WTC11 (cell line): ENCODE measurements at places on chromosomes 7 and 10. TPM values are rescaled to one million over a fixed set of nuclear protein-coding genes. Genes with fewer than 3 reads are reported as not detected.

DNA sequence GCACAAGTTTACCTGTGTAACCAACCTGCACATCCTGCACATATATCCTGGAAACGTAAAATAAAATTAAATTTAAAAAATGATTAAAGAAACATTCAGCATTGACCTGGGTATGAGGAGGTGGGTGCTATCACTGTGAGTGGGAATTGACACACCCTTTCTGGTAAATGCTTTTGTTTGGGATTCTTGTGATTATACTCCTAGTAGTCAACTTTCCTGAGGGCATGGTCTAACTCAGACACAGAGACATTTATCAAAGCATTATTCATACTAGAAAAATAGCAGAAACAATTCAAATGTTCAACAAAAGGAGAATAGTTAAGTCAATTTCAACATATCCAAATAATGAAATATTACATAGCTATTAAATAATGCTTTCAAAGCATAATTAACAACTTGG, 44.2 kb downstream of the CNNM2 start:
- DNase-seq = no peak

GRCh38 chr10:92291616-92291865, 574 bp downstream of the MARCHF5 start:
- no peak for DNase-seq

- DNase-seq = no peak
These were observed 26.2 kb upstream of the LIMK1 start for GRCh38 chr7:74057216-74057925.

DNA sequence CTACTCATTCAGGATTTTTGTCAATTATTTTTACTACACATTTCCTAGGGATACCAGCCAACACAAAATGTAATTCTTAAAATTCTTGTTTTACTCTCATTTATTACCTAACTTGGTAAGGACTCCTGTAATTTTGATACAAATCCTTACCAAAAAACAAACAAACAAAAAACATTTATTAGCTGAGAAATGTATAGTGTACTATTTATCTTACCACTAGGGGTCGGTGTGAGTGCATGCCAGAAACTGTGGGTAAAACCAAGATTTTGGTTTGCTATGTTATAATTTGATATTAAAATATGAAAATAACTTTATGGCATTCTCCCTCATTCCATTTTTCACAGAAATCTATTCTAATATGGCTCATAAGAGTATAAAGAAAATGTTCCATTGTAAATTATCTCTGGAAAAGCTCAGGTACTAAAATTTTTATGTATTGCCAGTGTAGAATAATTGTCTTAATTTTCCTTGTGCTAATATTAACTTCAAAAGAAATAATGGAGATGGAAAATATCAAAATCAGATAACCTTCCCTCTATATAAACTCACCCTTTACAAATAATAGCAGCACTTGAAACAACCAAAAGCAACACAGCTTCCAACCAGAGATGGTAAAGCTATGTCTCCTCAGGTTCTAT, 290.8 kb upstream of the PCDH15 start:
- DNase-seq = no peak

GRCh38 chr10:79127151-79127961, 58.6 kb downstream of the ZMIZ1 start:
- DNase-seq = no peak

GRCh38 chr10:44242091-44242490, 142.8 kb downstream of the CXCL12 start:
- no peak for DNase-seq

DNA sequence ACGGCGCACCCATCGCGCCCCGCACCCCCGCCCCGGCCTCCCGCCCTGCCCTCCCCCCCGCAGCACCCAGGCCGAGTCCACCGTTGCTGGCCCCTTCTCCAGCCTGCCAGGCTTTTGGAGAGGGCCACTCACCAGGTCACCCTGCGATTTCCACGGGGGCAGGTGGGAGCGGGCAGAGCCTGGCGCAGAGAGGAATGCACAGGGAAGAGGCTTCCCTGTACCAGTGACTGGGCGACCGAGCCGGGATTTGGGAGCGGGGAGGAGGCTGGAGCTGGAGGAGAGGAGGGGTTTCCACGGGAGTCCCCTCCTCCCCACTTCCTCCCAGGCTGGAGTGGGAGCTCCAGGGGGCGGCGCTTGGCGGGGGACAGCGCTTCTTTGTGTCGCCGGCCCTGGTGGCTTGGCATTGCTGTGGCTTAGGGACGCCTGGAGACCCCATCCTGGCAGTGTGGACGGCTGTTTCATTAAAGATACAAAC, 19.3 kb downstream of the TCAF1 start:
- peak; percentile 51 for DNase-seq

GRCh38 chr7:132558815-132559214, 17.5 kb downstream of the PLXNA4 start:
- DNase-seq = no peak

DNA sequence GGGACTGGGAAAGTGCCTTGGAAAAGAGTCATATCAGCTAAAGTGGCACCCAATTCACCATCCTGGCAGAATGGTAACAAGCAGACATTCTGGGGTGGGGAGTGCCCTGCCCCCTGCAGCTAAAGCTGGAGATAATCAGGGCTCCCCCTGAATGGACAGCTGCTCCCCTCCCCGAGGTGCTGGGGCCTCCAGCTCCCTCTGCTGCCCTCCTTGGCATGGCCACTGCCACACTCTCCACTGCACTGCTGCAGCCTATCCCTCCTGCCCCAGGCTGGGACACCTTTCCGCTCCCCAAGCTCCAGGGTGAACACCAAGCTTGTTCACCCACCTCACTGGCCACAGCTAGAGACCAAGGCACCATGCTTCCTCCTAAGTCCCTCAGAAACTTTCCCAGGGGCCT, 9.8 kb upstream of the PARD3 start:
- DNase-seq = peak; percentile 38

DNA sequence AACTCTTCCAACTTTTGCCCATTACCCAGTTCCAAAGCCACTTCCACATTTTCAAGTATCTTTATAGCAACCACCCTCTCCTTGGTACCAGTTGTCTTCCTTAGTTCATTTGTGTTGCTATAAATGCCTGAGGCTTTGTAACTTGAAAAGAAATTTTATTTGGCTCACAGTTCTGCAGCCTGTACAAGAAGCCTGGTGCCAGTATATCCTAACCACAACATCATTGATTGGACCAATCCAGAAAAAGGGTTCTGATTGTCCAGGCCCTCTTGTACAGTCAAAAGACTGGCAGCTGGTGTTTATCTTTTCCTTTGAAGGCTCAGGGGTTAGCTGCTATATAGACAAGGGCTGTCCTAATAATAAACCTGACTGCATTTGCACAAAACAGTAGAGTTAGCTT, 21.1 kb upstream of the ABCC2 start:
- no peak for DNase-seq

GRCh38 chr7:93374345-93374940, 142.3 kb downstream of the VPS50 start:
- no peak for DNase-seq

GRCh38 chr10:50360077-50360850, 108.9 kb upstream of the ASAH2 start:
- DNase-seq = no peak

DNA sequence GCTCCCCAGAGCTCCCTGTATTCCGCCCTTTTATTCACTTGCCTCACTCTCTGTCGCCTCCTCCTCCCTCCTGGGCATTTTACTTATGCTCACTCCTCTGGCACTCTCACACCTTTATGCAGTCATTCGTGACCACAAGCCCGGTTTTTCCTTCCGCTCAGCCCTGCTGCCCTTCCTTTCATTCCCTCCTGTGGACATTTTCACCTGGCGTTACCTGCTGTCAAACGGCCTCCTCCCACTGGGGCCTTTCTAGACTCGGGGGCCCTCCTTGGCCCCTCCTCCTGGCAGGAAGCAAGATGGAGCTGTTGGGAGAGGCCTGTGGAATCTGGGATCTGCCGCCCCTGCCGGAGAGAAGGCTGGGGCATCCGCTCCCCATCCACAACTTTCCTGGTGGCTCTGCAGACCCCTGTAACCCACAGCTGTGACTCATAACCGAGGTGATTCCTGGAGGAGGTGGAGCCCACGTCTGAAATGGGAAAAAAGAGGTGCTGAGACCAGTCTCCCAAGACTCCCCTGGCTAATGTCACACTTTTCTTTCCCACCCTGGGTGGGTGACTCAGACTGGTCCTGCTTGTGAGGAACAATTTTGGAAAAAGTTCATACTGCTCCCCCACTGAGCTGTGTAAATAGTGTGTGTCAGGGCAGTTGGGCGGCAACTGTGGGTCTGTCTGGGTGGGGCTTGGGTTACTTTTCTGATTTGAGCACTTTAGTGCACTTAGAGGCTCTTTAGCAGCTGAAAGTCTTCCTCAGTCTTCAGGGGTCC, 1.2 kb downstream of the VCL start:
- peak; percentile 68 for DNase-seq

GRCh38 chr7:76252021-76252420, 50.3 kb downstream of the SRRM3 start:
- DNase-seq = no peak

DNA sequence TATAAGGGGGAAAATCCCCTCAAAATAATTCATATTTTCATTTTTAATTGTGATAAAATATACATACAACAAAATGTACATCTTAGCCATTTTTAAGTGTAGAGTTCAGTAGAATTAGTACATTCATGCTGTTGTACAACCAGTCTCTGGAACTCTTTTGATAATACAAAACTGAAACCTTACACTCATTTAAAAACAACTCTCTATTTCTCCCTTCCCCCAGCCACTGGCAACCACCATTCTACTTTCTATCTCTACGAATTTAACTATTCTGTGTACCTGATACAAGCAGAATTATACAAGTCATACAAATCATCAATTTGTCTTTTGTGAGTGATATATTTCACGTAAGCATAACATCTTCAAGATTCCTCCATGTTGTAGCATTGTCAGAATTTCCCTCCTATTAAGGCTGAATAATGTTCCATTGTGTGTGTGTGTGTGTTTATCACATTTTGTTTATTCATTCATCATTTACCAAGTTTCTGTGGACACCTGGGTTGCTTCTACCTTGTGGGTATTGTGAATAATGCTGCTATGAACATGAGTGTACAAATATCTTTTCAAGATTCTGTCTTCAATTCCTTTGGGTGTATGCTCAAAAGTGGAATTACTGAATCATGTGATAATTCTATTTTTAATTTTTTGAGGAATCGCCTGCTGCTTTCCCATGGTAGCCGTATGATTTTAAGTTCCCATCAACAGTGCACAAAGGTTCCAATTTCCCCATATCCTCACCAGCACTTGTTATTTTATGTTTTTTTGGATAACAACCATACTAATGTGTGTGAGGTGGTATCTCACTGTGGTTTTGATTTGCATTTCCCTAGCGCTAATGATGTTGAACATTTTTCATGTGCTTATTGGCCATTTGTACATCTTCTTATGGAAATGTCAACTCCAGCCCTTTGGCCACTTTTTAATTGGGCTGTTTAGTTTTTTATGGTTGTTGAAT, 4.7 kb upstream of the EBLN1 start:
- no peak for DNase-seq

- DNase-seq = no peak
These were observed 167.0 kb upstream of the CDK1 start for GRCh38 chr10:60611291-60611747.

- no peak for DNase-seq
These were observed 34.8 kb downstream of the CUBN start for GRCh38 chr10:17094844-17095243.

Gene FEZF1
- total RNA-seq = 11.1 to 20.0 TPM (median 11.6 TPM) in 3 replicates

Gene MKLN1
- 37.6 to 40.9 TPM (median 40.5 TPM) in 3 replicates for total RNA-seq

Gene MKI67
- total RNA-seq = 93.6 to 118 TPM (median 96.5 TPM) in 3 replicates

Gene DNAH11
- 3.5 to 6.4 TPM (median 4.2 TPM) in 3 replicates for total RNA-seq

Gene PDK4
- 0.21 to 0.46 TPM (median 0.31 TPM) in 3 replicates for total RNA-seq

Gene PHKG1
- not detected in 3 replicates for total RNA-seq

Gene ZYX
- total RNA-seq = 166 to 179 TPM (median 167 TPM) in 3 replicates

Gene MYL10
- not detected in 3 replicates for total RNA-seq

Gene COPG2
- 50.9 to 68.4 TPM (median 64.9 TPM) in 3 replicates for total RNA-seq

Gene CHN2
- 5.0 to 6.6 TPM (median 5.9 TPM) in 3 replicates for total RNA-seq

Gene TUBAL3
- total RNA-seq = 0.15 to 0.25 TPM in 2 of 3 replicates, not detected in the other

Gene UNCX
- not detected in 3 replicates for total RNA-seq

Gene MRPS17
- total RNA-seq = 23.5 to 25.9 TPM (median 25.6 TPM) in 3 replicates
